ENCODE measurements at places on chromosomes 13 and 19. TPM values are rescaled to one million over a fixed set of nuclear protein-coding genes. Genes with fewer than 3 reads are reported as not detected.

Gene MYO1F
- total RNA-seq = 21.4 TPM

Gene SOHLH2
- not detected for total RNA-seq

Gene PCID2
- 75.8 TPM for total RNA-seq

Gene KLK15
- total RNA-seq = not detected

Gene RYR1
- 0.63 TPM for total RNA-seq

Gene IRGC
- not detected for total RNA-seq

Gene COG3
- 22.1 TPM for total RNA-seq

Gene CNN1
- total RNA-seq = not detected

Gene XAB2
- total RNA-seq = 54.1 TPM

Gene EIF3K
- total RNA-seq = 306 TPM

Gene PSG3
- total RNA-seq = not detected

Gene LILRA1
- total RNA-seq = not detected

Gene LILRB1
- total RNA-seq = 1.6 TPM

Measured in activated CD8-positive, alpha-beta T cell treated with anti-CD3 and anti-CD28 coated beads for 36 hours (primary cell).